ENCODE measurements at places on chromosomes 4 and X. TPM values are rescaled to one million over a fixed set of nuclear protein-coding genes. Genes with fewer than 3 reads are reported as not detected.

GRCh38 chr4:40283968-40284367 is 51.2 kb upstream of the CHRNA9 start:
- peak; percentile 47 for DNase-seq

GRCh38 chr4:61224573-61224972 is 24.4 kb downstream of the ADGRL3 start:
- no peak for DNase-seq

DNA sequence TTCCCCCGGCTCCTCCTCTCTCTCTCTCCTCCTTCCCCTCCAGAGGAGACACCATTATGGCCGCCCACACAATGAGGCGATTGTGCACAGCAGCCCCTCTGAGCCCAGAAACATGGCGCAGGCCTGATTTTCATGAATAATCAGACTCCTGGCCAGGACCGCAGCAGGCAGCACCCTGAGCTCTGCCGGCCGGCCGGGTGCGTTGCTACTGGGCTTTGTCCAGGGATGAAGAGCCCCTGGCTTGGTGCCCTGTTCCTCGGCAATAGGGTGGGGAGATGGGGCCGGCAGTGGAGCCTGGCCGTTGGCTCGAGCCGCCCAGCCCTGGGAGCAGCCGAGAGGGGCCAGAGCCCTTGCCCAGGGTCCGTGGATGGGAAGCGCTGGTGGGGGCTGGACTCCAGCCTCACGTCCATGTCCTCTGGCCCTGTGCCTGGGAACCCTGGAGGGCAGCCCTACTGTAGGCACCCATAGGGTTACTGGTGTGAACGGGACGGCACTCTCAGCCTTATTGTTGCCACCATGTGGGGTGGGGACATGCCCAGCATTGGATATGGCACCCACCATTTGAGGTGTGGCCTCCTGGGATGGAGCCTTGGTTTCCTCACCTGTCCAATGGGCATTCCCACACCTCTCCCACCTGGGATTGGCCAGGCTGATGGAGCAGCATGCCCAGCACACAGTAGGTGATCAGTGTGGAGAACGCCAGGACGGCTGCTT is 103.0 kb downstream of the SORCS2 start:
- DNase-seq, result no peak

GRCh38 chr4:54085284-54085683 is 14.7 kb upstream of the GSX2 start:
- no peak for DNase-seq

GRCh38 chr4:73446336-73446938 is 10.4 kb downstream of the AFP start:
- peak; percentile 81 for DNase-seq

Gene CLDN2
- not detected for polyA plus RNA-seq

DNA sequence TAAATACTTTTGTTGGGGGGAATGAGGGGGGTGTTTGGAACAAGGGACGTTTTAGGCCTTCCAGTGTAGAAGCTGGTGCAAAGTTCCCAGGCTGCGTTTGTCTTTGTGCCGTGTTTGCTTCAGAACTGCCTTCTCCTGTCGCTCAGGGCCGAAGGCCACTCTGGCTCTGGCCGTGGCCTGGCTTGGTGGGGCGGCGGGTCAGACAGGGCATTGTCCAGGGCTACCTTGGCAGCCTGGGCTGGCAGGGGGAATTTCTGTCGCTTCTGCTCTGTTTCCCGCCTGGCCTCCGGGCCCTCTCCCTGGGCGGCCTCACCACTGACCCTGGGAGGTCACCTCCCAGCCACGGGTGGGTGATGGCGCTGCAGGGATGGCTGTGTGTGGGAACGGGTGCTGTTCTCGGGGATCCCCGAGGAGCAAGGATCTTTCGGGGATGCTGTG is 140.0 kb downstream of the COL4A6 start:
- DNase-seq, result no peak

Gene DGKK
- 2.1 TPM for polyA plus RNA-seq

GRCh38 chr4:109803924-109804571 is 2.2 kb upstream of the CFI start:
- peak; percentile 79 for DNase-seq

Gene SYN1
- 3.6 TPM for polyA plus RNA-seq

GRCh38 chrX:143165778-143166177 is 140.1 kb downstream of the SPANXN4 start:
- DNase-seq, result no peak

- DNase-seq, result peak; percentile 70
These were observed at the start of gene PCDH19 for GRCh38 chrX:100409610-100410590. PCDH19 (minus strand) TSS chrX:100410273; CDS start chrX:100408597, 1,676 bp downstream.

Gene PRRG3
- 3.7 TPM for polyA plus RNA-seq

All from GM23338 (cell line).